Activated CD8-positive, alpha-beta T cell treated with anti-CD3 and anti-CD28 coated beads for 36 hours (primary cell): ENCODE measurements at places on chromosomes 3 and 15.

GRCh38 chr3:113658107-113658506 is 38.3 kb downstream of the USF3 start:
- no peak for DNase-seq

GRCh38 chr3:126442094-126442855 is 33.4 kb downstream of the ZXDC start:
- DNase-seq, result no peak

DNA sequence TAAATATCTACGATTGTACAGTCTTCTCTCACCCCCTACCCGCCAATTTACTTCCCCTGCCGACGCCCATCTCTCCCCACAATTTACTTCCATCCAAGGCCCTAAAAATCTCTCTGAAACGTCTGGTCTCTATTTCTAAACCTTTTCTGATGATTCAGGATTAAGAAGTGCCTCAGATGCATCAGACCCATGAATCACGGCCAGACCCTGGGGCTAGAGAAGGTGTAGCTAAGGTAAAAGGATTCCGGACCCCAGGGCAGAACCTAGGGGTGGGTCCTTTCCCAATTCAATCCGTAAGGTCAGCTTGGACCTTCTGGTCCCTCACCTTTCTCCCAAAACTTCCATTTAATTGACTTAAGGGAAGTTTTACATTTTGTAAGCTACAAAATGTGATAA is 46.4 kb downstream of the LRIG1 start:
- DNase-seq, result no peak

DNA sequence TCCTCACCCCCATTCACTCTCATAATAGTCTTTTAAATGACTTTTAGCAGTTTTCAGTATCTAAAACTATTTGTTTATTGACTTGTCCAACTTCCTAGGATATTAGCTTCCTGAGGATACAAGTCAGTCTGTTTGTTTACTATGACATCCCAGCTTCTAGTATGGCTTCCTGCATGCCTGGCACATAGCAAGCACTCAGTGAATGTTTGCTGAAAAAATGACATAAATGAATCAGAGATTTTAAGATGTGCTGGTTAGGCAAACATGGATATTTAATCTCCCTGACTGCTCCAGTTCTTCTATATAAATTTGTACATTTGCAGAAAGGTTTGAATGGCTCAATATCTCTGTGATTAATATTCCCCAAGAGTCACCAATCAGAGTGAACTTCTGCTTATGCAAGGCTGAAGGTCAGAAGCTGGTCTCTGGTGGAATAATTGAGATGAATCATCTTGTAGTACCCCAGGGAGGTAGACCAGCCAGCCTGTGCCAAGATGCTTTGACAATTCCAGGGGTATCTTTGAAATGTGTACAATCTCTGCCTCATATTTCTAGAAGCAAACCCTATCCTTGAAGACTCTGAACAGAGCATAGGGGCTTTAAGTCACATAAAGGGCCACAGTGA is 219.0 kb upstream of the LMCD1 start:
- no peak for DNase-seq

DNA sequence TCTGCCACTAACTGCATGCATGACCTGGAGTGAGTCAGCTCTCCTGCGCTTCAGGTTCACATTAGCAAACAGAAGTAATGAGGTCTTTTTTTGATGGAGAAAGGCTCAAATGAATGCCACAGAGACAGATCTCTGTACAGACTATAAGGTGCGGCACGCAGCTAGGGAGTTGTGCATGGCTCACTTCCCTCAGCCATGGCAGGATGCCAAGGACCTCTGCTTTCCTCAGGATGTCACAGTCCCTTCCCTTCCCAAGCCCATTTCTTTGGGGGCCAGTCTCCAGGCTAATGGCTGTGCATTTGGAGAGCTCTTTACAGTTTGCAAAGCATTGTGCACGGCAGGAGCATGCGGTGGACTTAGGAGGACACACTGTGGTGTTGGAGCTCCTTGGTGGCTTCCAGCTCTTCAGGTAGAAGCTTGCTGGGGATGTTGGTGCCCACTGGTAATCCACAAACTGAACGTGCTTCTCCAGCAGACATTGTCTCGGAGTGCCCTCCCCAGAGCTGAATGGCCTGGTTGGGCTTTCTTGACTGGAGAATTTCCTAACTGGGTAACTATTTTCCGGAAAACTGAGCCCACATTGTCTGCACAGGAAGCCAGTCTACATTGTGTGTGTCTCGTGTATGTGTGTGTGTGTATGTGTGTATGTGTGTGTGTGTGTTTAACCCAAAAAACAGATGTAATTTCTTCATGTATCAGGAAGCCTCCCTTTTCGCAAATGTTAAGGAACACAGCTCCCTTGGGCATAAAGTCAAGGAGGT is 172.5 kb upstream of the TLE3 start:
- no peak for DNase-seq
